ENCODE measurements at places on chromosomes 5 and 9.

GRCh38 chr5:17217493-17218352 lies at the start of gene BASP1:
Gene BASP1 (plus strand): TSS chr5:17217631. CDS start chr5:17275217, 57,586 bp downstream.
- DNase-seq, result peak; percentile 33

DNA sequence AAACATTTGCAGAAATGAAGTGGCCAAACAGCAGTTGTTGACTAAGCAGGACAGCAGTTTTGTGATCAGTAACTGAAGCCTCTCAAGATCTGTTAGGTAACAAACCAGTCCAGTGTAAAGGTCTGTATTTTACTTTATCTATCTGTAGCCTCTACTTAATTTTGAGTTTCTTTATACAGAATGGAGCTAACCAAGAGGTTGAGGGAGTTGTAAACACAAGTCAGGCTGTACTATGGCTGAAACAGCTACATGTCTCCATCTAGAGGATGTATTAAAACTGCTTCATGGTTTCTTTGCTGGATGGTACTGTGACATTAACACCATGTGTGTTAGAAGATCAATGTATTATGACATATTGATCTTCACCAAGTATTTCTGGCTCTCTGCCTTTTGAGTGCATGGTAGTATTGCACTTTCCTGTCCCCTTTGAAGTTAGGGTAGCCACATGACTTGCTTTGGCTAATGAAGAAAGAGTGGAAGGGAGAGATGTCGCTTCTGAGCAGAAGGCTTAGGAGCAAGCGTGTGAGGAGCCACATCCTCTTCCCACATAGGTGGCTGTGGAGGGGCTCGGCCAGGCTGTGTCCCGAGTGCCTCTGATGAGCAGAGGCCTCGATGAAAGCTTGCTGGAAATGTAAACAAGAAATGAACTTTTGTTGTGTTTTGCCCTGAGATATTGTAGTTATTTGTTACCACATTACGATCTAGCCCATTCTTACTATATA lies 105.6 kb upstream of the PCA3 start:
- peak; percentile 39 for DNase-seq

- DNase-seq, result no peak
Observed at GRCh38 chr9:12822111-12822510, 47.3 kb downstream of the LURAP1L start.

DNA sequence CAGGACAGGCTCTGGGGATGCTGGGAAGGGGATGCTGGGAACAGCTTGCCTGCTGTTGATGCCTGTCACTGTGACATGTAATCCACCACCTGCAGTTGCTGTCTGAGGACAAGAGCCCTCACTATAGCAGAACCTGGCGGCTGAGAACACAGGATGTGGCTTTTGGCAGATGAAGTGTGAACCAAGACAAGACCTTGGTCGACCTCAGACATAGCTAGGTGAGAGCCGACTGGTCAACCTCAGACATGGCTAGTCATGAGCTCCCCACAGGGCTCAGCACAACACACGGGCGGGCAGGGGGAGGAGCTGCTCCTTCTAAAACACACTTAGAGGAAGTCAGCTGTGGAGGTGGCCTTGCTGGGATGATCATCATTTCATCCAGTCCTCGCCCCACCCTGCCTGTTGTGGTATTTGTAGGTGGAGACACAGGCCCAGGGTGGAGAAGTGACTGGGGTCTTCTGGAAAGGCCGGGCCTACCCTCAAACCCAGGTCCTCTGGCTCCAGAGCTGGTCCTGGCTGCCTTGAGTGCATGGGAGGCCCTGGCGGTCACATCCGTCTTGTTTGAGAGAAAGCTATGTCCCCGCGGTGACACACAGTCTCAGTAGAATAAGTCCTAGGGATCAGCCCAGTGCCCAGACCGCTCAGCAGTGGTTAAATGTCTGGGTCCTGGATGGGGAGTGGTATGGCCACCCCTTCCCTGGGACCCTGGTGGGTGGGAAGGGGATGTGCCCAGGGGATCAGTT lies 6.1 kb downstream of the SUSD3 start:
- no peak for DNase-seq

- DNase-seq, result no peak
Observed at GRCh38 chr9:90830977-90831376, 29.4 kb downstream of the SYK start.

DNA sequence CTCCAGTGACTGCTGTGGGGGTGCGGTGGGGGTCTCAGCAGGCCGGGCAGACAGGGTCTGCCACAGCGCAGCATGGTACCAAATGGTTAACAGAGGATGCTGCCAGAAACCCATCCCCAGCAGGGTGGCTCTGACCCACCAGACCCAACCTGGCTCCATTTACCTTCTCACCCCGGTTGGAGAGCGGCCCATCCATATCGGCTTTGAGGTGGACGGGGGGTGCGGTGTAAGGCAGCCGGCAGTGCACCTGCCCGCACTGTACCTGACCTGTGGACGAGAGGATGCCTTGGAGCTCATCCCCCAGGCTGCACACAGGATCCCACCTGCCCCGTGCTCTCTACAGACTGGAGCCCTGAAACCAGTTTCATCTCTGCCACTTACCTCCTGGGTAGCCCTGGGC lies 19.3 kb downstream of the LHX6 start:
- no peak for DNase-seq

- DNase-seq, result peak; percentile 57
Observed at GRCh38 chr5:16552666-16553343, 64.0 kb downstream of the RETREG1 start.

DNA sequence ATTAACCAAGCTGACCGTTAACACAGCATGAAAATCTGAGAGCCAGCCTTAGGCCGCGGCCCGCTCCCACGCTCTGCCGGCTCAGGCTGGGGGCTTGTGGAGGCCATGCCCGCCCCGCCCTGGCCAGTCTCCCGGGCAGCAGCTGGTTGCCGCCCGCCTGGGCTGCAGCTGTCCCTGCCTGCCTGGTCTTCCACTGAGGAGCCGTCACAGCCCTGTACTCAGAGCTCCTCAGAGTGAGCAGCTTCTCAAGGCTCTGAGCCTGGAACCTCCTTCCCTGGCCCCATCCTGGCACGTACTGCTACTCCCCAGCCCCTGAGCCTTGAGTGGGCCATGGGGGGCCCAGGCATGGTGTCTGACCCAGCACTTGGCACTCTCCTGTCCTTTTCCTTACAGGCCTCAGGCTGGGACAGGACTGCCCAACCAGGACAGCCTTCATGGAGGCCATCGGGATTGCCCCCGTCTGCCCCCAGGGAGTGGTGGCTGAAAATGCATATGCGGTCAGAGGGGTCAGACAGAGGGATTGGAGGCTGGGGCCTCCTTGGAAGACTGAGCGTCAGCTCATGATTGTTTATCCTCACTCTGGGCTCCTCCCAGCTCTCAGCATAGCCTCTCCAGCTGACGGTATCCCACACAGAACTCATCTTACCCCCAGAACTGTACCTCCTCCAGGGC lies 11.9 kb downstream of the FGFR4 start:
- no peak for DNase-seq

Data from SW 1271 (cell line).